ENCODE measurements at places on chromosomes 1 and 21. TPM values are rescaled to one million over a fixed set of nuclear protein-coding genes. Genes with fewer than 3 reads are reported as not detected.

The POMGNT1 gene
- total RNA-seq: 85.7 TPM

The PIGC gene
- total RNA-seq: 23.3 TPM

The CR1 gene
- total RNA-seq: not detected

The SPAG17 gene
- total RNA-seq: not detected

The RASSF5 gene
- total RNA-seq: 221 TPM

The CA6 gene
- total RNA-seq: 2.2 TPM

The PCSK9 gene
- total RNA-seq: not detected

The COL8A2 gene
- total RNA-seq: 0.08 TPM

The VANGL2 gene
- total RNA-seq: not detected

The ZNF593OS gene
- not detected for total RNA-seq

The ADORA3 gene
- 0.20 TPM for total RNA-seq

The TMEM269 gene
- total RNA-seq: 0.29 TPM

The HSD11B1 gene
- total RNA-seq: 17.9 TPM

The JAK1 gene
- 102 TPM for total RNA-seq

The KCNJ9 gene
- total RNA-seq: not detected

The VSIG8 gene
- total RNA-seq: not detected

The EPHB2 gene
- total RNA-seq: not detected

The ASPM gene
- total RNA-seq: 27.5 TPM

The C1QA gene
- not detected for total RNA-seq

The SPRTN gene
- 13.5 TPM for total RNA-seq

The PAQR6 gene
- total RNA-seq: 5.0 TPM

The SLAMF6 gene
- total RNA-seq: 50.1 TPM

The C1orf210 gene
- total RNA-seq: not detected

The TCHHL1 gene
- not detected for total RNA-seq

The TTC22 gene
- 2.3 TPM for total RNA-seq

The DMBX1 gene
- not detected for total RNA-seq

The UMODL1 gene
- not detected for total RNA-seq

The XCL1 gene
- 16.4 TPM for total RNA-seq

The BRINP3 gene
- total RNA-seq: not detected

The CD34 gene
- not detected for total RNA-seq

The NAV1 gene
- total RNA-seq: 1.6 TPM

The C1orf226 gene
- not detected for total RNA-seq

The DIRAS3 gene
- not detected for total RNA-seq

The HOOK1 gene
- 2.4 TPM for total RNA-seq

The AQP10 gene
- not detected for total RNA-seq

The WNT3A gene
- total RNA-seq: not detected

The FCRL5 gene
- not detected for total RNA-seq

The ALPL gene
- not detected for total RNA-seq

The LENEP gene
- total RNA-seq: 1.8 TPM

The ESRRG gene
- not detected for total RNA-seq

The WDR64 gene
- not detected for total RNA-seq

Measured in activated T-helper 1 cell treated with anti-CD3 and anti-CD28 coated beads, Interleukin-12 subunit alpha, Interleukin-12 subunit beta, Interleukin-2, Interleukin-4 antibody, amounts not matched to agents 30 ng/mL and 10 ng/mL and 1 ng/mL, durations not matched to agents 14 hours and 24 hours and 36 hours (primary cell).